Endothelial cell (in vitro differentiated cells): ENCODE measurements at places on chromosomes 2 and 18.
A peak's percentile ranks its signal among the peaks of the same experiment; 100 is the strongest.

DNA sequence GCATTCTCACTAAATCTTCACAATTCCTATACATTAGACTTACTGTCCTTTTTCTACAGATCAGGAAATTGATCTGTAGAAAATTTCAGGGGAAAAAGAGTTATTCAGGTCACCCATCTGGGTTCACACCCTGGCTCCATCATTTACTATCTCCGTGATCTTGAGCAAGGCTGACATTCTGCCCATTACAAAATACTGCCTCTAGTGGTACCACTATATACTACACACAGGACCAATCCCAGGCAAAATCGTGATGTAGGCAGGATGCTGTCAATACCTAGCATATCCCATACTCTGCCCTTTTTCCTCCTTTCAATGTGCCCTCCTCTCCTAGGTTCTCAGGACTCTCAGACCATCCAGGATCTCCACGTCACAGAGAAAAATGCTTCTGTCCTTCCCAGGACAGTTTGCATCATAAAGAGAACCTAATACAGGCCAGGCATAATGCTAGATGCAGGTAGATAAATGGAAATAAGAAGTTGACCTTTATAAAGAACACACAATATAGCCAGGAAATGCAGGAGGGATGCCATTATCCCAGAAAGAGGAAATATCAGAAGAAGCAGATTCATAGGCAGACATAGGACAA, 101.9 kb downstream of the CDH20 start:
- DNase-seq, result peak; percentile 9

GRCh38 chr2:200095436-200095835, 140.1 kb downstream of the MAIP1 start:
- DNase-seq, result no peak

- peak; percentile 21 for DNase-seq
These were observed 820 bp downstream of the MTCL1 start for GRCh38 chr18:8705961-8706790.

- DNase-seq, result no peak
These were observed 48.8 kb downstream of the MCFD2 start for GRCh38 chr2:46866770-46867246.

DNA sequence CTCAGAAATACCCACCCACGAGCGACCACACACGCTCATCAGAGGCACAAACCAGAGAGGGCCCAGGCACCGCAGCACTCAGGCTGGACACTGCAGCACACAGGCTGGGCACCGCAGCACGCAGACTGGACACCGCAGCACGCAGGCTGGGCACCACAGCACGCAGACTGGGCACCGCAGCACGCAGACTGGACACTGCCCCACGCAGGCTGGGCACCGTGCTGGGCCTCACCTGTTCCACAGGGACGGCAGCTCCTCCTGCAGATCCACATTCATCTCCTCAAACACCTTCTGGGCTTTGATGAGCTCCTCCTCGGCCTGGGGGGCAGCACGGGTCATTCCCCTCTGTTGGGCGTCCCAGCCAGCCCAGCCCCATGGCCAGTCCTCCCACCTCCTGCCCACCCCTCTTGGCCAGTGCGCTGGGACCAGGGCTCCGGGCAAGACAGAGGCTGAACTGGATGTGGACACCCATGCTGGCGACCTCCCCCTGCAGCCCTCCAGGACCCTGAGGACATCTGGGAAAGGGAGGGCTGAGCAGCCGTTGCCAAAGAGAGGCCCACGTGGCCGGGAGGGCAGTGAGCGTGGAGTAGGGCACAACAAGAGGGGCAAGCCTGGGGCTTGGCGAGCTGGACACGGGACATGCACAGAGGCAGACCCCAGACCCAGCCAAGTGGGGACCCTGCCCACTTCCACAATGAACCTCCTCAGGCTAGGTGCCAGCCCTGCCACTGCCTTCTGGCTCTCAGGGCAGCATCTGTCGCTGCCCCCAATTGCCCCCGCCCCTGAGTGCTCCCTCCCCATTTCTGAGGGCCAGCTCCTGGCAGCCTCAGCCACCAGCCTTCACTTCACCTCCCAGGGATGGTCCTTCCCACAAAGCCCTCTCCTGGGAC, 43.0 kb downstream of the BIN1 start:
- DNase-seq, result no peak

DNA sequence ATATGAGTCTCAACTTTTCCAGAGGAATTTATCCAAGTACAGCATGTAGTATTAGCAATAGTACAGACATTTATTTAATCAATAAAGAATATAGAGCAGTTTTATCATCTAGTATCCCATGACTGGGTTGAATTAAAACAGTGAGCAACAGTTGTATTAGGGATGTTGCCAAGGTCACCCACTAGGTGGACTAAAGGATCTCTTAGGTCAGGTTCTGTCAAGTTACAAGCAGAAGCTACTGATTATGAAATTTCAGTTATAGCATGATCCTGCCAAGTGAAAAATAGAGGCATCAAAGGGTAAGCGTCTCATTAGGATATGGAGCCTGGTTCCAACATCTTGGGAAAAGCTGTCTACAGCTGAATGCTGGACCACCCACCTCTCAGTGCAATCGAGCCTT, 52.1 kb upstream of the LAPTM4A start:
- DNase-seq, result no peak

DNA sequence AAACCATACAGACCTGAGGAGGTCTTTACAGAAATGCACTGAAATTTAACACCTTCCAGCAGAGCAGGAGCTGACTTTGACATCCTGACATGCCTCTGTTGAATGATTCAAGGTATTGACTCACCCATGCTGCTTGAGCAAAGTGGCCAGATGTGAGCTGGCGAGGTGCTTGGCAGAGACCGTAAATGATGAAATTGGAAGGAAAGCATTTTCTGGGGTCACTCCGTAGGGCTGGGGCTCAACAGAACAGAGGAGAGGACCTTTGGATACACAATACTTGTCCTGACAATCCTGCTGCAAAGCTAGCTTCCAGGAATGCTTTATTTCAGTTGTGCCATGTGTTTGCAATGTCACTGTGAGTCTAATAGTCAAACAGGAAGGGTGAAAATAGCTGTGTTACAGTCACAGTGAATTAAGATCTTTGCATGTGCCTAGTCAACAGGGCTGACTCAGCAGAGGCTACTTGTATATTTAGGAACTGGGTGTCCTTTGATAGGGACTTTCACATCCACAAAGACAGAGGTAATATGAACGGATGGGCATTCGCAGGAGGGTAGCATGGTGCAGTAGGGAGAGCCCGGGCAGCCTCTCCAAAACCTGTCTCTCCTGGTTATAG, 31.6 kb upstream of the NCK2 start:
- DNase-seq, result no peak

DNA sequence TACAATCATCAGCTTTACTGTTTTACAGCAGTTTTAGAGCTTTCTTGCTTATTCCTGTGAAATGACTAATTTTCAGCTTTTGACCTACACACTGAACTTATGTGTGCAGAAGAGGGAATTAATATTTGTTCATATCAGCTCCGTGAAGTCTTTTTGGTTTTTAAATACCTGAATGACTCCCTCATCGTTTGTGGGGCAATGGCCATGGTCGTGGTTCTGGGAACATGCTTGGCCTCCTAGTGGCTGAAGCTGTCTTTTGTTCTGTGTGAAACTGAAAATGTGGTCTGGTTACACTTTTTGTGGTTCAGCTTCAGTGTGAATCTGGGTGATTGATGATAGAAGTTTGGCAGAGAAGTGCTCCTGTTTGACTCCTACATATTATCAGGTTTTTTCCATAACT, 408.1 kb downstream of the THSD7B start:
- DNase-seq, result no peak

DNA sequence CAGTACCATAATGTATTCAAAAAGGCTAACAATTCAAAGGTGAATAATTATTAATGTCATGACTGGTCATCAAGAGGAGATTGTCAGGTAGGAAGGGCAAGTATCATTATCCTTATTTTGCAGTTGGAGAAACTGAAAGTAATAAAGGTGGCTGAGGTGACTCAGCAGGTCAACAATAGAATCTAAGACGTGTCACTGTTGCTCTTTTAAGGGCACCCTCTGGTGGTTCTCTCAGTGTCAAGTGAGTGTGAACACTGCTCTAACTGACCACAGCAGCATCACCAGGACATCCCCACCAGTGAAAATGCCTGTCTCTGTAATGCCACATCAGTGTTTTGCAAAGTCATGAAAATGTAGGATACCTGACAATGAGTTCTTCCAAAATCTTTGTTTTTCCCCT, 69.7 kb downstream of the DCC start:
- DNase-seq, result no peak

GRCh38 chr2:61845320-61845719, 8.5 kb downstream of the FAM161A start:
- no peak for DNase-seq

DNA sequence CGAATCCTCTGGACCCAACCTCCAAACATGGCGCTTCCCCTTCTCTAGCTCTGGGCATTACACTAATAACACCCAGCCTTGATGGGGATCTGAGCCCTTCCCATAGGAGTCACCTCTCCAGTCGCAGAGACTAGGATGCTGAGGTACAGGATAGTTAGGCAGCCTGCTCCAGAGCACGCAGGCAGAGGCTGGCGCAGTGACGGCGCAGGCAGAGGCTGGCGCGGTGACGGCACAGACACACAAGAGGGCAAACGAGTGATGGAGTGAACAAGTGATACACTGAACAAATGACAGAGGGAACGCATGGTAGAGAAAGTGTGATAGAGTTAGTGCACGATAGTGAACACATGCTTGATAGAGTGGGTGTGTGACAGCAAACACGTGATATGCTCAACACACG, 518.5 kb downstream of the EIPR1 start:
- DNase-seq, result no peak

- no peak for DNase-seq
These were observed 341.6 kb upstream of the CDH7 start for GRCh38 chr18:65409261-65409660.

GRCh38 chr2:181573140-181573736, 83.7 kb downstream of the CERKL start:
- DNase-seq, result peak; percentile 35

- DNase-seq, result no peak
These were observed 43.2 kb upstream of the GLS start for GRCh38 chr2:190837420-190837819.

- DNase-seq, result no peak
These were observed 12.0 kb downstream of the UGP2 start for GRCh38 chr2:63853527-63854310.

- peak; percentile 35 for DNase-seq
These were observed 2.5 kb upstream of the NFATC1 start for GRCh38 chr18:79393181-79393634.

DNA sequence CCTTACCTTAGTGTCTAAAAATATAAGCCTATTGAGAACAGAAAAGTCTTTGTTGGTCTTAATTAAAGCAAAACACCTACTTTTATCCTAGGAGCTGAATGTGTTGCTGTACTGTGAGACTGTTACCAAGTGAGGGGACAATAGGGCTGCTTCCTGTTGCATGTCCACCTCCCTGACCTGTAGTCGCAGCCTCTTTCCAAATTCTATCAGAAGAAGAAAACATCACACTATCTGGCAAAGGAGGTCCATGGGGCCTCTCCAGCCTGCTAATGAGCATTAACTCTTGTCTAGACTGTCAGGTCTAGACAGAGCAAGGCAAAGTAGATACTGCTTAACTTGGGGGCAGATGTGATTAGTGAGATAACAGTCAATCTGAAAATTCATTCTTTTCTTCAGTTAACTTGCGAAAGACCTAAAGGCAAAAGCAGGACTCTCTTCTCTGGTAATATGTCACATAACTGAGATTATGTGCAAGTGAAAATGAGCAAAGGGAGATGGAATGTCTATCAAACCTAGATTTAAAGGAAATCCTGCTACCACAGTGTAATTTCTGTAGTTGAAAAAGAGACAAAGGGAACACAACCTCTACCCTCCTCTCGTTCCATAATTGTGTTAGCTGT, 66.9 kb downstream of the CDH20 start:
- no peak for DNase-seq

DNA sequence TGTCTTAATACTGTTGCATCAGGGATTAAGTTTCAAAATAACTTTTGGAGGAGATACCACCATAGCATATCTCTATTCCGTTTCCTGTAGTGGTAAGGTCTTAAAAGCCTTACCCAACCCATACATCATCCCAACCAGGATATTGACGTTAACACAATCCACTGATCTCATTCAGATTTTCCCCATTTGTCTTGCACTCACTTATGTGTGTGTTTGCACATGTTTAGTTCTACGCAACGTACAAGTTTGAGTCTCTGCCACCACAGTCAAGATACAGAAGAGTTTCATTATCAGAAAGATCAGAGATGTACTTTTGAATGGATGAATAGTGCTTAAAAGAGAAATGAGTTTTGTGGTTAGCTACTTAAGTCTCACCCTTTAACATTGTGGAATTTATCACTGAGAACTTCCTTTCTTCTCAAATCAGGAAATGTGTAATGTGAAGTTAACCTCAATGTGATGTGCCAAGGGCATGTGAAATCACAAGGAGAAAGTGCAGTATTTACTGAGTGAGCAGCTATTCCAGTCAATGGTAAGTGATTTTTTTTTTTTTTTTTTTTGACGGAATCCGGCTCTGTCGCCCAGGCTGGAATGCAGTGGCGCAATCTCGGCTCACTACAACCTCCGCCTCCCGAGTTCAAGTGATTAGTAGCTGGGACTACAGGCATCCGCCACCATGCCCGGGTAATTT, 69.2 kb upstream of the EPHA4 start:
- DNase-seq, result no peak

DNA sequence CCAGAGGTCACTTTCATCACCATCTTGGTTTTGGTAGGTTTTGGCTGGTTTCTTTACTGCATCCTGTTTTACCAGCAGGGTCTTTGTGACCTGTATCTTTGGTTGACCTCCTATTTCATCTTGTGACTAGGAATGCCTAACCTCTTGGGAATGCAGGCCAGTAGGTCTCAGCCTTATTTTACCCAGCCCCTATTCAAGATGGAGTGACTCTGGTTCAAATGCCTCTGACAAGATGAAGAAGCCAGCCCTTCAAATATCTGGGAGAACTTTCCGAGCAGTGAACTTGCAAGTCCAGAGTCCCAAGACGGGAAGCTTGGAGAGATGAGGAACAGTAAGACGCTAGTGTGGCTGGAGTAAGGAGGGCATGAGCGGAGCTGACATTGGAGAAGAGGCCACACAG, 28.6 kb downstream of the PROKR1 start:
- DNase-seq, result no peak

- DNase-seq, result no peak
These were observed 831.9 kb upstream of the CDH2 start for GRCh38 chr18:29008809-29009208.

GRCh38 chr2:111537078-111537655, 346.8 kb downstream of the ANAPC1 start:
- DNase-seq, result no peak

GRCh38 chr2:120486946-120487345, 141.0 kb downstream of the INHBB start:
- no peak for DNase-seq

DNA sequence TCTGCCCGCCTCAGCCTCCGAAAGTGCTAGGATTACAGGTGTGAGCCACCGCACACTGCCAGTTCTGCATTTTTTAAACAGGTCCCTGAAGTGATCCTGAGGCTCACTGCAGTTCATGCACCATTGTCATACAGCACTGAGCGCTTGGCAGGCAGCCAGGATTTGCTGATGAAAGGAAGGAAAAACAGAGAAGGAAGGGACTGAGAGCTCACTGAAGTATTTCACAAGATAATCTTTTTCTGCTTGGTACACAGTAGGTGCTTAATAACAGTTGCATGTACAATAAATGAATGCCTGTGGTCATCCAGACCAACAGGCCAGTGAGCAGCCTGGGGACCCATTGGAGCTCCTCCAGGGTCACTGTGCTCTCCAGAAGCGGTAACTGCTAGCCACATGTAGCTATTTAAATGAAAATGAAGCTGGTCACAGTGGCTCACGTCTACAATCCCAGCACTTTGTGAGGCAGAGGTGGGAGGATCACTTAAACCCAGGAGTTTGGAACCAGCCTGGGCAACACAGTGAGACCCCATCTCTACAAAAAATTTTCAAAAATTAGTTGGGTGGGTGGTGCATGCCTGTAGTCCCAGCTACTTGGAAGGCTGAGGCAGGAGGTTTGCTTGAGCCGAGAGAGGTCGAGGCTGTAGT, 33.1 kb upstream of the SMAD7 start:
- no peak for DNase-seq
